ENCODE measurements at places on chromosomes 11 and 22.

- DNase-seq: peak; percentile 92
Observed at GRCh38 chr22:49724893-49725489, 102.7 kb downstream of the BRD1 start.

DNA sequence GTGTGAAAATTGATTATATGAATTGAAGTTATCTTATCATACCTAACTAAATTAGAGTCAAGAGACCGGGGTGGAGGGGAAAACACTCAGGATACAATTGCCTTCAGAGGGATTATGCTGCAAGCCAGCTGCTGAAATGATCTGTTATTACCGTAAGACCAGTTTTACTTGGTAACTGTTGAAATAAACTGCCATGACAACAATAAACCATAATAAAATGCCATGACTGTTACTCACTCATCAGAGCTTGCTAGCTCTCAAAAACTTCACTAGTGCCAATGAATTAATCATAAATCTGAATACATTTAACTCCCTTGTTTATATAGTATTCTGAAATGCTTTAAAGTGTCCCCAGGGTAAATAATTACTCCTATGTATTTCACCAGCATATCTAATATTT is 68.2 kb downstream of the CASP12 start:
- DNase-seq: no peak

DNA sequence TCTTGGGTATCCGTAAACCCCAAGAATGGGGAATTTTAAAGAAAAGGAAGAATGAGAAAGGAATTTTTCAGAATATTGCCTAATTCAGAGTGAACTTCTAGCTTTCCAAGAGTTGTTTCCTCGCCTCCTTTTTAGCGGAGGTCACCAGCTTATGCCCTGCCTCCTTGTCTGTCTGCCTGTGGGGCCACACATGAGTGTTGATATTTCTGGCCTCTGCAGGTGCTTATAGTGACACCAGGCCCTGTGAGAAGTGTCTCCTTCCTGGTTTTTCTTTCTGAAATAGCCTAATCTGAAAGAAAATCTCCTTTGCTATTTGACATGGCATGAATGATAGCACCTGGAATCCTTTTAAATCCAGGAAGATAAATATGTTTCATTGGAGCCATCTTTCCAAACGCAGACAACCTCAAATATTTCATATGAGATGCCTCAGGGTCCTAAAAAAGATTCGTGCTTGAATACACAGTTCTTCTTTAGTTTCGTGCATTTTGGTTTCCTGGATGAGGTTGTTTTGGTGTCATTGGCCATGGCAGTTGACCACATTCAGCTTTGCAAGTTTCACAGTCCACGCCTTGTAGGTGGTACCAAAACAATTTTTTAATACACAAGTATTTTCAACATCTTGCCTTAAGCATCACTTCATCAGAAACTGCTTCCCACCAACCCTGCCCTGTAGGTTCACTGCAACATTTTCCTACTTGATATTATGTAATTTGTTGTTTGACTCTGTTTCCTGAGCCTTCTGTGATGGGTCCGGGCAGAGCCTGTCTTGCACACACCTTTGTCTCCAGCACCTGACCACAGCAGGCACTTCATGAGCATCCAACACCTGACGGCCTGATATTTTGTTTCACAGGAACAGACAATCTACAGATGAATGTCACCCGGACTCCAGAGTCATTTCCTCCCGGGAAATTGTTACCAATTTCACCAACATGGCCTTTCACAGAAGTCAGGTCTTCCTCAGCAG is 159.4 kb downstream of the C11orf91 start:
- peak; percentile 42 for DNase-seq

GRCh38 chr22:42644422-42645340 is 4.3 kb upstream of the ATP5MGL start:
- no peak for DNase-seq

GRCh38 chr22:28955817-28956216 is 72.4 kb downstream of the ZNRF3 start:
- peak; percentile 31 for DNase-seq
